Stimulated activated CD8-positive, alpha-beta memory T cell treated with anti-CD3 and anti-CD28 coated beads, Interleukin-2, amount 100 ng/mL, for 48 hours (primary cell): ENCODE measurements at places on chromosomes 2 and 18.

DNA sequence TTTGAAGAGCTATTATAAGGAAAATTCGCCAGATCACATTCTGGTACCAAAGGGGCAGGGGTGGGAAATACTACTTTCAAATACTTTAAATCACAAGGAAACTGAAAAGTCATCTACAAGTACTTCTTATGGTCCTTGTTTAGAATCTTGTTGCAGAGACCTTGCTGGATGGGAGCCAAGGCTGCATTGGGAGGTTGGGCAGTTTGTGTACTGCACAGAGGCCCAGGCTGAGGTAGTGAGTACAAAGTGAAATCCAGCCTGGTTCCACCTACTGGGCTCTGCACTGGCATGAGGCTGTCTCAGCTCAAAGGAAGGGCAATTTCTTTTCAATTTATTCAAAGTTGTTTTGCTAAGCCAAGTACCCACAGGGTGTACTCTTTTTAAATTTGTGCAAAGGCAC is 140.3 kb upstream of the DLX2 start:
- DNase-seq: no peak

GRCh38 chr2:60532421-60532820 is 21.0 kb downstream of the BCL11A start:
- no peak for DNase-seq

- DNase-seq: no peak
Measured at GRCh38 chr18:70046796-70047195, 99.1 kb upstream of the CD226 start.

DNA sequence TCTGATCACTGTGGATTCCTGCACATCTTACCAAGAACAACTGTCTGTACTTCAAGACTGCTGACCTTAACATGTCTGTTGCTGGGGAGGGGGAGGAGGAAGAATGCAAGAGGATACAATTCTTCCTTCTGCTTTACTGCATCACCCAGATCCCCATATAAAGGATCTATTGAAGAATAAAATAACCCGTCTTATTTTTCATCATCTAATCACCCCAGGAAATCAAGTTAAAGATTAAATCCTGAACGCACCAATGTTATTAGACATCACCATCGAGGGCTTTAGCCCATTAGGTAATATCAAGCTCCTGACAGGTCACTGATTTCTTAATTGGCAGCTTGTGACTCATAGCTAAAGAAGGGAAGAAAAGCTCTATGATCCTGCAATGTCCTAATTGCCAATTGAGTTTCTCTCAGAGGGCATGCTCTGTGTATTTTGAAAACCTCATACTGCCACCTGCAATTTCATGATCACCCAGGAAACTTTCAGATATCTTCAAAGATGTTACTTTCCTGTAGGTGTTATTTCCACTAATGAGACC is 75.4 kb upstream of the KCNE4 start:
- no peak for DNase-seq

DNA sequence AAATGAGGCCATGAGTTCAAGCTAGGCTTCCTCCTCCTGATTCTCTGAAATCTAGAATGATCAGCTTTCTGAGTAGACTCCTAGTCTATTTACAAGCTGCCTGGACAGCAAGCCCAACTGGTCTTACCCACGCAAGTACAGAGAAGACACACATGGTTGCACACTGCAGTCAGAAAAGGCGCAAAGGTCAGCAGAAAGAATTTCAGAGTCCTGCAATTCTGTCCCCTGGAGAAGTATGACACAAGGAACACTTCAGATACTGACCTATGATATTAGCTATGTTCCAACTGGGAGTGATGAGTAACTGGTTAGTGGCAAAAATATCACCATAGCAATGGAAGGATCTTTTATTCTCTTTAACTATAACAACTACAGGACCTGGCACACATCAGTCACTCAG is 336.1 kb upstream of the PKDCC start:
- DNase-seq: no peak
